Esophagus squamous epithelium (tissue), 5 donors: ENCODE measurements at places on chromosomes 5 and 9.

DNA sequence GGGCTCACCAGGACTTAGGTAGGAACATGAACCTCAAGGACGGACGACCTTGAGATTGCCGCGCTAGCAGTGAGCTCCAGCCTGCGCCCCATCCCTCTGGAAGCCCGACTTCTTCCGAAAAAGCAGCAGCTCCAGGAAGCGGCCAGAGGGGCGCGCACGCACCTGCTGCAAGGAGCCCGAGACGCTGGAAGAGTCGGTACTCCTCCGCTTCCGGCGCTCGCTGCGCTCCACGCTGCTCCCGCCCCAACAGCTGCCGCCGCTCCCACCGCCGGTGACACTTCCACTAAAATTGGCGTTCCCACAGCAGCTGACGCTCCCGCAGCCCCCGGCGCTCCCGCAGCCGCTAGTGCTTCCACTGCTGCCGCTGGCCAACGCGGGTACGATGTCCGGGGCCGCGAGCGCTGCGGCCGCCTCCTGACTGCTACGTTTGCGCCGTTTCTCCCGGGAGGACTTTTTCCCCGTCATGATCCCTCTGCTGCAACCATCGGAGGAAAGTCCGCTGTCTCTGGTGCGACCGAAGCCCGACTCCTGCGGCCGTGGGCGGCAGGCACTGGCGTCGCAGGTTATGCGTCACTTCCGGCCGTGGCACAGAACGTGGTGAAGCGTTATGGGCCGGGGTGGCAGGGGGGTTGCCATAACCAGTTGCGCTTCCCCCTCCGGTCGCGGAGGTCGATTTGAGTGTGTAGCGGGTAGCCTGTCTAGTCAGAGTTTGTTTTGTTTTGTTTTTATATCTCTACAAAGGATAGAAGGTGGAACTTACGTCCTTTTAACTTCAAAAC, at the start of gene CAAP1:
CAAP1 (minus strand) TSS at position 552 of the 779 bp plus-strand sequence; CDS start at position 465, 87 bp downstream.
- peak; percentile 81 for DNase-seq

- no peak for DNase-seq
These were observed 13.3 kb downstream of the ARAP3 start for GRCh38 chr5:141668601-141669265.

DNA sequence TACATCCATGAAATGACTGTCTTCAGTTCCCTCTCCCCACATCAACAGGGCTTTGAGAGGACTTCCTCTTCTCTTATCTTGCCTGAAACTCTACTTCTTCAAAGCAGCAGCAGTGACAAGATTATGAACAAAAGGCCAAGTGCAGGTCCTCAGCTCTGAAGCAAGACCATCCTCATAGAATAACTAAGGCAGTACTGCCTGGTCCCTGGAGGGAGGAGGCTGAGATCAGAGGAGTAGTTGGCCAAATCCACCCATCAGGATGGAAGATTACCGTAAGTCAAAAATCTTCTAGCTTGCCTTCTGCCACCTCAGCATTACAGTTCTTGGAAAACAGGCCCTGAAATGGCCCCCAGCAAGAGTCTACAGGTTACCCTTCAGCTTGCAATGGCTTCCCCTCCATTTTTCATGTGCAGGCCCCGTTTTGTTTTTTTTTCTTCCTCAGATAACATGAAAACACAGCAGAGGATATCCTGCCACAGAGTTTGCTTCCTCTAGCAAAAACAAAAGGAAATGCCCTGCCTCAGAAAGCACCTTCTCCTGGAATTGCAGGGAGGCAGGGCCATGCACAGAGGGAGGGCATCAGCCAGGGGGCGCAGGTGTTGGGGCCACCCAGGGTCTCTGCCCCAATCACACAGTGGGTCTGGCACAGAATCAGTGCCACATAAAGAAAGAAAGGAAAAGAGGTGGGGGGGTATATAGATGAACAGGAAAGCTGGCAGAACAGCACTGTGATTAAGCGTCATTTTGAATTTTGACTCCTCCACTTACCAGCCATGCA, 40.0 kb downstream of the KLHL3 start:
- DNase-seq, result no peak

GRCh38 chr9:31336841-31337240, 1047.6 kb upstream of the ACO1 start:
- no peak for DNase-seq

- DNase-seq, result no peak
These were observed 1571.5 kb upstream of the WWC1 start for GRCh38 chr5:166719991-166720390.

DNA sequence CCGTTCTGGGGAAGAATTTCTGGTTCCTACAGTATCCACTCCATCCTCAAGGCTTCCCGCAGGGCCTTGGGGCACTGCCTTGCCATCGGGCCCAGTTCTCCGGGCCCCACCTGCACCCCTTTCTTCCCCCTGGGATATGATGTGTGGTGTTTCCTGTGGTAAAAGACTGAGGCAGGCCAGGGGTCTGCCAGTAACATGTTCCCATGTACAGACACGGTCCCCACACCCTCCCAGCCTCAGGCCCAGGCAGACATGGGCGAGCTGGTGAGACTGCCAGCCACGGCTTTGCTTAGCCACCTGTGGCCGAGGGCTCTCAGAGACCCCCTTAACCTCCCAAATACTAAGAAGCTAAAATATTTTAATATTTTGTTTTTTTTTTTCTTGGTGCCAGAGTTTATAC, 46.0 kb downstream of the NDST1 start:
- no peak for DNase-seq

DNA sequence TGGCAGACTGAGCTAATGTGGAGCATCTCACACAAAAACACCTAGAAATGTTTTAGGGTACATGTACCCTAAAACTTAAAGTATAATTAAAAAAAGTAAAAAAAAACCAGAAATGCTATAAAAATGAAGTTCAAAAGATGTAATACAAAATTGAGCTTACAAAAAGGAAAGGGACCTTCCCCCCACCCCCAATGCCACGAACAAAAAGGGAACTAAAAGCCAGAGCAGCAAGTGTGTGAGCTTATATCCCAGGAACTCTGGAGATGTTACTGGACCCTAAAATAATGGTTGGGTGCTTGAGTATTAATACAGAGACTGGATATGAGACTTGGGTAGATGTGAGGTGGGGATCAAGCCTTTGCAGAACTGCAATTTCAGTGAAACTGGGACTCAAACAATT, 11.0 kb downstream of the SPATA9 start:
- no peak for DNase-seq

- no peak for DNase-seq
These were observed 6.4 kb upstream of the ACOT12 start for GRCh38 chr5:81400375-81400774.

- DNase-seq, result no peak
These were observed 162.0 kb upstream of the TRPC7 start for GRCh38 chr5:136527311-136527710.

DNA sequence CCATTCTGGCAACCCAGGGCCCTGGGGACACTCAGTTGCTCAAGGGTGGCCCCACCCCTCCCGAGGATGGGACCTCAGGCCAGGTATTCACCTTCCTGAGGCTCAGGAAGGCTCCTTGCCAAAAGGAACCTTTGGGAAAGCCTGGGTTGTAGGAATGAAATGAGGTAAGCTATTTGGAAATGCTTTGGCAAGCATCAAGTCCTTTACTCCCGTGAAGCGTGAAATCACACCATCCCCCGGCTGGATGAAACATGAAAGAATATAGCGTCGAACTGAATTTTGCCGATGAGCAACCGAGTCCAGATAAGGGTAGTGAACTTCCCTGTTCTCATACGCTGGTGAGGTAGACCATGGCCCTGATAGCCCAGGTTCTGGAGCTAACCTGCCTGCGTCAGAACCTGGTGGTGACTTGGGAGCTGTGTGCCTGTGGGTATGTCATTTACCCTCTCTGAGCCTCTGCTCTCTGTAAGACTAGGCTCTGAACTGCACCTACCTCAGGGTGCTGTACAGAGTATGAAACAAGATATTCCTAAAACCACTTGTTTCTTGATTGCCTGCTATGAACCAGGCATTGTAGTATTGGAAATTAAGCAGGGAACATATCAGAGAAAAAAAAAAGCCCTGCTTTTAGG, 105.3 kb upstream of the BOD1 start:
- no peak for DNase-seq

DNA sequence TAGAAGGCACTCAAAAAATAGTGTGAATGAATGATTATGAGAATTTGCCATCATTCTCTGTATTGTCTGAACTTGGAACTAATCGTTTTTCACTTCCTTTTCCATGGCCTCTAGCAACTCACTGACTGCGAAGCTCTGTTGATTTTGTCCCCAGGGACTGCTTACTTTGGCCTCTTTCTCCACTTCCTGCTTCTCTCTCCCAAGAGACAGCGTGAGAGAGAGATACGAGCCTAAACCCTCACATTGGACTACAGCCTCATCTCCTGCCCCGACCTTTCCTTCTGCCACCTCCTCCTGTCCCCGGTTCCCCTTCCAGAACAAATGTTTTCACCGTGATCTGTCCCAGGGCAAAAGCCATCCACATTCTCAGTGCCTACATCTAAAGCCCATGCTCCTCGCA, 300.8 kb upstream of the PANK3 start:
- no peak for DNase-seq

DNA sequence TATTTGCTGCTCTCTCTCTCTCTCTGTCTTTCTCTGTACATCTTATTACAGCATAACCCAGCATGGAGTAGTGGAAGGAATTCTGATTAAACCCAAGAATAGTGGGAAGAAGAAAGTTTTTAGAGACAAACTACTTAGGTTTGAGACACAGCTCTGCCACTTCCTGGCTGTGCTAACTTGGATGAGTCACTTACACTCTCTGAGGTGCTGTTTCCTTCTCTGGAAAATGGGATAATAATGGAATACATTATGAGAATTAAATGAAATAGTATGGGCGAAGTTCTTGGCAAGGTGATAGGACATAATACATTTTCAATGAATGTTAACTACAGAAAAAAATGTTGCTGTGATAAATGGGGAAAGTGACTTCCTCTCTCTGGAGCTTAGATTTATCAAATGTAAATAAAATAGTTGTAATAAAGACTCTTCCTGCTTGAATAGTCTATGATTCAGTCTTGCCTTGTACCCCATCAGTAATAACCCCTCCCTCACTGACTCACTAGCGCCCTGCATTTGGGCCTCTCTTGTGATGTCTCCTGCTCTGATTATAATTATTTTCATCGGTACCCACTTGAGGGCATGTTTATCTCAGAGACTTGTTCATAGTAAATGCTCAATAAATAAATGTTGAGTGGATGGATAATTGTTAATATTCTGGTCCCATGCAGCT, 27.6 kb downstream of the KIF4B start:
- DNase-seq, result no peak

DNA sequence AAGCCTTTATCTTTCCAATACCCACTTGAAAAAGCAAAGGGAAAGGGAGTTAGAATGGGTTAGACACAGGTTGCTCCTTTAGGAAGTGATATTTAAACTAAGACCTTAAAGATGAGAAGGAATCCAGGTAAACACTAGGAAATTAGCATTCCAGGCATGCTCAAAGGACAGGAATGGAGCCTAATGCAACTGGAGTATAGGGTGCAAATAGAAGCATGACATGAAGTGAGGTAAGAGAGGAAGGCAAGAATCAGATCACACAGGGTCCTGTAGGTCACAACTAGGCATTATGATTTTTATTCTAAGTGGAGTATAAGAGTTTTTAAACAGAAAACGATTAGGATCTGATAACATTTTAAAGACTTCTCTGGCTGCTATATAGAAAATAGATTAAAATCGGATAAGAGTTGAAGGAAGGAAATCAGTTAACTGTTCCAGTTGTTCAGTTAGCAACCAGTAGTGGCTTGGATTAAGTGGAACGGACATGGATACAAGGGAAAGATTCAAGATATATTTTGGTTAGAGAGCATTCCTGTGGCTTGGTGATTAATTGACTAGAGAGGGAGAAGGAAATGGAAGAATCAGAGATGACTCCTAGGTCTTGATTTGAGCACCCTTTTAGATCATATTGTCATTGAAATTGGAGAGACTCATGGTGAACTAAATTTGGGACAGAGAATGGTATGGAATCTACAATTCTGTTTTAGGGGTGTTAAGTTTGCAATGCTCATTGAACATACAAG, 95.9 kb downstream of the FBXO4 start:
- no peak for DNase-seq

DNA sequence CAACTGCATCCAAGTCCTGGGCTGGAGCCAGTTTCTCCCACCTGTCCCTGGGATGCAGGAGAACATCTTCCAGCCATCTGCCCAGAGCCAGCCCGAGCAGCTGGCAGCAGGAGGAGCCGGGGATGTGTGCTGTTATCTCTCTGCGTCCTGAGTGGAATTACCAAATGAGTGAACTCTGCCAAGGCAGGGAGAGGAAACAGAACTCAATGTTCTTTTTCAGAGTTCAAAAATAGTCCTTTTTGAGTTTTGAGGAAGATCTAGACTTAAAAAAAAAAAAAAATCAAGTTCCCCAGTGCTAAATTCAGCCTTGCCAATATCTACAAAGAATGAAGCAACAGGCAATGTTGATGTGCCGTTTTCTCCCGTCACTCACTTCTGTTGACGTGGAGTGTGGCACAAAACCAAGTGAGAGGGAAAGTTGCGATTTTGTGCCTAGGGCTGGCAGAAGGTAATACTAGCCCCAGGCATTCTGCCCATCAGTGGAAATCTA, 56.2 kb downstream of the TMOD1 start:
- DNase-seq, result no peak

GRCh38 chr9:116877072-116877471, 190.0 kb downstream of the TRIM32 start:
- no peak for DNase-seq

- no peak for DNase-seq
These were observed 37.3 kb upstream of the MAMDC2 start for GRCh38 chr9:70006306-70006705.

- DNase-seq, result no peak
These were observed 74.4 kb downstream of the ASTN2 start for GRCh38 chr9:117340422-117340821.

DNA sequence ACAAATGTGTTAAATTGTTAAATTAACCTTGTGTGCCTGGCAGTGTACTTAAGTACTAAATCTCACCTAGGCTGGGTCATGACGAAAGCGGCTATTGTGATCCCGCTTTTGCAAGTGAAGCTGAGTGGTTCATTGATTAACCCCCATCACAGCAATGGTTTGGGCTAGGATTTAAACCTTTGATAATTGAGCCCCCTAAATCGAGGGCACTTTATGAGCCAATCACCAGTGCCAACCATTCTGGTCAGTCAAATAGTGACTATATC, 22.8 kb downstream of the HNRNPK start:
- no peak for DNase-seq

- no peak for DNase-seq
These were observed 222.1 kb downstream of the SYK start for GRCh38 chr9:91023741-91024140.

DNA sequence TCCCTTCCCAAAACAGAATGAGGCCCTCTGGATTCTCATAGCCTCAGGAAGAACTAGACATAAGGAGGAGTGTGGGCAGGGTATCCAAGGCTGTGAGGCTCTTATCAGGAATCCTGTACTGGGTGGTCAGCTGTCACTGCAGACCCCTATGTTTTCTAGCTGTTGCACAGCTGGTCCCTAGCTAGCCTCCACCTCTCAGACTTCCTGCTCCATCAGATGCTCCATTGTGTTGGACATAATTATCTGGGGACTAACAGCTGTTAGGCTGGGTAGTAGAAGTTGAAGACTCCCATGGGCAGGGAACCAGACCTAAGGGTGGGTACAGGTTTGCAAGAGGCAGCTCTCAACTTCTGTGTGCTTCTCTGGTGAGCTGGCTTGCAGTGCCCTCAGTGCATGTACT, 18.4 kb downstream of the FAM219A start:
- DNase-seq, result no peak

GRCh38 chr5:14453481-14453880, 128.1 kb upstream of the OTULINL start:
- no peak for DNase-seq
